Left kidney (tissue), 8 donors: ENCODE measurements at places on chromosomes 11 and 22.

DNA sequence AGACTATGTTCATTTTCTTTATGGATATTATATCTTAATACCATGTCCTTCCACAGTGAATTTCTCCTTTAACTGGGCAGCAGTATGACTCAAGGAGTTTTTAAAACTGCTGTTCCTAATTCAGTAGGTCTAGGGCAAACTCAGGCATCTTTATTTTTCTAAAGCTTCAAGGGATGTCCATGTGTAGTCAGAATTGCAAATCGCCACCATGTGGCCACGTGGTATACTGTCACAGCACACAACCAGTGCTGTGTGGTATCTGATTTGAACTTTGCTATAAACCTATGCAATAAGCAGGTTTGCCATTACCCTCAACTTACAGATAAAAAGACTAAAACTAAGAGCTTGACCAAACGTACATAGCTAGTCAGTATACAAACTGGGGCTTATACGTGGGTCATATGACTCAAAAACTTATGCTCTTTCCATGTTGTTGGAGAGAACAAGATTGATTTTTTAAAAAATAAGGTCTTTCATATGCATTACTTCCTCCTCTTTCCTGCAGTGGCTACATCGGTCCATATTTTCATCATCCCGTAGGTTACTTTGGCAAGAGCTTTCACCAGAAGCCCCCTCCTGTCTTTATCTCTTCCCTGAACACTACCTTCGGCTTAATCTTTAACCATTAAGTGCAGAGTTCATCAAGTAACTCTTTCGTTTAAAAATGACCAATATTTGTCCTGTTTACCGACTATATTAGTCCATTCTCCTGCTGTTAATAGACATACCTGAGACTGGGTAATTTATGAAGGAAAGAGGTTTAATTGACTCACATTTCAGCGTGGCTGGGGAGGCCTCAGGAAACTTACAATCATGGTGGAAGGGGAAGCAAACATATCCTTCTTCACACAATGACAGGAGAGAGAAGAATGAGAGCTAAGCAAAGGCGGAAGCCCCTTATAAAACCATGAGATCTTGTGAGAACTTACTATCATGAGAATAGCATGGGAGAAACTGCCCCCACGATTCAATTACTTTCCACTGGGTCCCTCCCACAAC, 8.0 kb upstream of the HTATIP2 start:
- peak; percentile 13 for DNase-seq

DNA sequence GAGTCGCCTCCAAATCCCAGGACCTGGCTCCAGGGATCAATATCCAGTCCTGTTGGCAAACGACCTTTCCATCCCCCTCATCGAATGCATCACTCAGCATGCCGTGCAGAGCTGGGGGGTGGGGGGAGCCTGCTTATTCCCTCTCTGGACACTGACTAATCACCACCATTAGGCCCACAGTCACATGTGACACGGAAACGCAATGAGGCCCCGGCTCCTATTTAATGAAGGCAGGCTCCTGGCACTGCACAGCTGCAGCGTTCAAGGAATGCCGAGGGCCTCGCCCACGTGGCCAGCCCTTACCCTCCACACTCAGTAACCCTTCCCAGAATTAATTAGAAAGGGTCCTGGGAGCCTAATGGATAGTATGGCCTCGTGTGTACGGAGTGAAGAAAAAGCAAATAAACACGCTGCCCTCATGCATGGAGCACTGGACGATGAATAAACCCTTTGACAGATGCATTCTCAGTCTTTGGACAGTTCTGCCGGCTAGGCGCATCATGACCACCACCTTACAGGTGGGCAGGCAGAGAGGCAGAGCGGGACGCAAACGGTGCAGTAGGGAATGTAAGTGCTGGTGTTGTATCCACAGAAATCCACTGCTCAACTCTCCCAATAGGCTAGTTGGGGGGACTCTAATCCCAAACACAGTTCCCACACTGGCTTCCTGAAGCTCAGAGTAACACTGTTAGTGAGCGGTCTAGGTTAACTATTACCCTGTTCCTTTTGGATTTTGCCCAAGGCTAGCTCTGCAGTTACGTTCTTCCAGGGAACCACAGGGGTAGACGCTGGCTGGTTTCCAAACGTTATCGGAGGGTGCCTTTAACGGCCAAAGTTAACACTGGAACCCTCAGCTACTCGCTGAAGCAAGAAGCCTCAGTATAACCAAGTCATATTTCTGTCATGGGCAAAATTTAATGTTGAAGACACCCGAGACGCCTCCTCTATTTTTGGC, 490.1 kb downstream of the OPCML start:
- peak; percentile 51 for DNase-seq

- DNase-seq, result no peak
Observed at GRCh38 chr11:121108413-121108812, 7.4 kb downstream of the TECTA start.

DNA sequence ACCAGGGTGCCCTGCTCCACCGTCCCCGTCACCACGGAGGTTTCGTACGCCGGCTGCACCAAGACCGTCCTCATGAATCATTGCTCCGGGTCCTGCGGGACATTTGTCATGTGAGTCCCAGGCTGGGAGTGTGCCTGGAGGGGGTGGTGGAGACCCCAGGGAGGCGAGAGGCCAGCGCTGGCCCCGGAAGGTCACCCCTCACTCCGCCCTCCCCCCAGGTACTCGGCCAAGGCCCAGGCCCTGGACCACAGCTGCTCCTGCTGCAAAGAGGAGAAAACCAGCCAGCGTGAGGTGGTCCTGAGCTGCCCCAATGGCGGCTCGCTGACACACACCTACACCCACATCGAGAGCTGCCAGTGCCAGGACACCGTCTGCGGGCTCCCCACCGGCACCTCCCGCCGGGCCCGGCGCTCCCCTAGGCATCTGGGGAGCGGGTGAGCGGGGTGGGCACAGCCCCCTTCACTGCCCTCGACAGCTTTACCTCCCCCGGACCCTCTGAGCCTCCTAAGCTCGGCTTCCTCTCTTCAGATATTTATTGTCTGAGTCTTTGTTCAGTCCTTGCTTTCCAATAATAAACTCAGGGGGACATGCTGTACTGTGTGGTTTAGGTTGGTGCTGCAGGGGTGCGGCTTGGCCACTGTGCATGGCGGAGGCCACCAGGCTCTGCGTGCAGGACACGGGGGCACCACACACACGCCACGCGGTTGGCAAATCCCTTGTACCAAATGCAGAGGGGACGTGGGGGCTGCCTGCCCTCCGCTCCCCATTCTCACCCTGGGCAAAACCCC, 35.4 kb downstream of the MUC2 start:
- no peak for DNase-seq

DNA sequence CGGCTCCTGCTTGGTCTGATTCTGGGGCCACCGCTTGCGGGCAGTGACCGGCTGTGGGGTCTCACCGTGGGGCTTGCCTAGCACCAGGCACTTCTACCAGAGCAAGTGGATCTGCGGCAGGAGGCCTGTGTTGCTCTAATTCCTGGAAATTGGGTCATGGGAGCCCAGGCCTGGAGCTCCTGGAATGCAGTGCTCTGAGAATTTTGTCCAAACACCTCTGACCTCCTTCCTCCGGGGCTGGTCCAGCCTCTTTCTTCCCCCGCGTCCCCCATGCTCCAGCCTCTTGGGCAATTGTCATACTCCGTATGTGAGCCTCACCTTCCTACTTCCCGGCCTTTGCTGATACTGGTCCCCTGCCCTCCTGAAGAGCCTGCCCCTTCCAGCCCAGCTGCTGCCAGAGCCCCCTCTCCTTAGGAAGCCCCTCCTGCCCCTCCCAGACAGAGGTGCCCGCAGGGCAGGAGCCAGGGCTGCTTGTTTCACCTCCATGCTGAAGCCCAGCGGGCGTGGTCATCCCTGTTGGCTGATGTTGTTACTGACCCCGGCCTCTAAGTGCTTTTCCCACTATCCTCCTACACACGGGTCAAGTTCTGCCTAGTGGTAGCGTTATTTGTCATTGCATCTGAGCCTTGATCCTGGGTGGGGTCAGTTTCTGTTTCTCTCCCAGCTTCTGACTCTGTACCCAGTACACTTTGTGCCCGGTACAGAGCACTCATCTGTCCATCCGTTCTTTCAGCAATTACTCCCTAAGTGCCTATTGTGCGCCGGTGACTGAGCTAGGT, 9.6 kb downstream of the MGAT3 start:
- no peak for DNase-seq

DNA sequence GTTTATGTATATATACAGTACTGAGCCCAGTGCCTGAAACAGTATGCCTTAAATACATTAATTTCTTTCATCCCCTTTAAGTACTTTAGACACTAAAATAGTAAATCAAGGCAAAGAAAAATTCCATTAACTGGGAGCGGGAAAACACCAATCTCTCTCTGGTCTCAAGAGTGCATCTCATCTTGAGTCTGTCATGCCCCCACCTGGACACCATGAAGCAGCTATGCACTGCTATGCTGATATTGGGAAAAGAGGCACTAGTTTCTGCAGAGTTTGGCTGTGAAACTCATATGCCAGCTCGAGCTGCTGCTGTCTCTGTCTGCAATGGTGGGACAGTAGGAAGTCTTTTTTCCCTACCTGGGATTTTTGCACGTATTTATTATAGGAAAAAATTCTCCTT, 754.4 kb upstream of the RAG2 start:
- no peak for DNase-seq

DNA sequence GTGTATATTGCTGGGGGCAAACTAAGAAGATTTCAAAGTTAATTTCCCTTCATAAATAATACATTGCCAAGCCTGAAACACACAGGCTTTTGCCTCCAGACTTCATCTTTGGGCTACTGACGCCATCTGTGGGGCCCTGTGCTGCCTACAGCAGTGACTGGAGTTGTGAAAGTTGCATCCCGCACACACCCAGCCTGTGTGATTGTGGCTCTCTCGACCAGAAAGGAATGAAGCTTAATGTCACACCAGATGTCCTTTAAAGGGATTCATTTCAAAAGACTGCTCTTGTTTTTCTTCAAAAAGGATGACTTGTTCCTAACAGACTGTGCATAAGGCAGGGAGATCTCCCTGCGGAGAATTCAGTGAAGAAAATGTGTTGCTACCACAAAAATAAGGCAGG, 210.5 kb downstream of the FAM181B start:
- no peak for DNase-seq

DNA sequence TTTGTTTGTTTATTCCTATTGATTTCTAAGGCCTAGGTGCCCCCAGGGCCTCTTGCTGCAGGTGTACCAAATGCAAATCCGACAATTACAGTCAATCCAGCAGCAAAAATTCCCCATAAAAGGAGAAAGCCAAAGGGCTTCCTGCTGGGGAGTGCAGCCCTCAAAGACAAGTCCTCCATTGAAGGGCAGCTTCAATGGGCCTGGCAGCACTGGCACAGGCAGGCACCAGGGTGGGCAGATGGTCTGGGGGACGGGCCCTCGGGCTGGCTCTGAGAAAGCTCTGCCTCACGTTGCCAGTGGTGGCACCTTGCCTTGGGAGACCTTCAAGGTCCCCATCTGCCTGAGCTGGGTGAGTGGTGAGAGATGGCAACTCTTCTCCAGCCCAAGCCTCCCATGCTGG, 128.0 kb downstream of the DSCAML1 start:
- DNase-seq, result no peak
